ENCODE measurements at places on chromosomes 12 and 14.

- no peak for DNase-seq
Measured at GRCh38 chr14:96130854-96131253, 73.8 kb upstream of the BDKRB2 start.

DNA sequence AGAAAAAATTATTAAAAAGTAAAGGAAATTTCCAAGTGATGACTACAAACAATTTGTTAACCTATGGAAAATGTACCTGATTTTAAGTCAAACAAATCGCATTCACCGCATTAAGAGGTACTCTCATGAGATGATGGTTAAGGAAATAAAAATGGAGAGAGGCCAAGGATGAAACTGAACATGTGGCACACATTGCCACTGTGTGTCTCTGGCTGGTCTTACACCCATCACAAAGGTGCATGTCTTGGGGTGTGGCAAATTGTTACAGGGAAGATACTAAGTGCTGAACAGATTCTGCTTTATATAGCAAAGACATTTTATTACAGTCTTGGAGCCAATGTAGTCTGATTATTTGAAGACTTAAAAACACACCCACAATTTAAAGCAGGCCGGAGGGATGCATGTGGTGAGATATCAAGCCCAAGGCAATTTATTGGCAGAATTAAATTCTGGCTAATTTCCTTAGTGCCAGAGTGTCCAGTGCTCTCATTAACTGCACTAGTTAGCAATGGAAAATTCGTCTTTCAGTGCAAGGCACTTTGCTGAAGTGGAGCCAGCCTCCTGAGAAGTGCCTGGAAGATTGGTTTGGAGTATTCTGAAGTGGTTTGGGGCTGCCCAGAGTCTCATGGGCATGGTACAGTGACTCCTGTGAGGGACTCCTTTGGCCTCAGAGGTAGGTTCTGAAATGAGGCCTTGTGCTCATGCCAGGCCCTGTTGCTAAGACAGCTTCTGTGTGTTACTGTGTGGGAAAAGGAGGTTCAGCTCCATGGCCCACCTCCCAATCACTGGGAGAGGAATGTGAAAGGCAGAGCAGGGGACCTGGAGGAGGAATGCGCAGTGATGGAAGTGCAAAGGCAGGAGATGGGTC lies 166.9 kb downstream of the BRMS1L start:
- DNase-seq, result no peak

GRCh38 chr12:124545508-124546418 lies 21.6 kb downstream of the NCOR2 start:
- DNase-seq, result peak; percentile 54

DNA sequence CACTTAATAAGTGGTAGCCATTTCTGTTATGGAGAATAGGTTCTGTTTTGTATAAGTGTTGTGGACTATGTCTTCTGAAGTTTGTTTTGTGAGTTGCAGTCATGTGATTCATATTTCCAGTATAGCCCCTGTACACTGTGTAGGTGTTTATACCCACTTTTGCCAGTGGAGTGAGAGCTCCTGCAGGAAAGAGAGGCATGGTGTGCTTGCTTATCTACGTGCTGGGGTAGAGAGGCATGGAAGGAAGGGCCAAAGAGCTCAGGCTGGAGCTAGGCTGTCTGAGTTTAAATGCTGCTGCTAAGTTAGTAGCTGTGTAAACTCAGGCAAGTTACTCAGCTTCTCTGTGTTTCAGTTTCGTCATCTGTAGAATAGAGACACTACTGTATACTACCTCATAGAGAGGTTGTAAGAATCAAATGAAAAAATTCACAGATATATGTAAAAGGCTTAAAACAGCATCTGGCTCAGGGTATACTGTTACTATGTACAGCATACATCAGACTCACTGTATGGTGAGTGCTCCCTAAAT lies 88.2 kb upstream of the SLC38A2 start:
- DNase-seq, result no peak

GRCh38 chr14:94405486-94405885 lies 17.1 kb upstream of the SERPINA1 start:
- DNase-seq, result no peak
